Lower leg skin (tissue), 4 donors: ENCODE measurements at places on chromosomes 13 and 19.

DNA sequence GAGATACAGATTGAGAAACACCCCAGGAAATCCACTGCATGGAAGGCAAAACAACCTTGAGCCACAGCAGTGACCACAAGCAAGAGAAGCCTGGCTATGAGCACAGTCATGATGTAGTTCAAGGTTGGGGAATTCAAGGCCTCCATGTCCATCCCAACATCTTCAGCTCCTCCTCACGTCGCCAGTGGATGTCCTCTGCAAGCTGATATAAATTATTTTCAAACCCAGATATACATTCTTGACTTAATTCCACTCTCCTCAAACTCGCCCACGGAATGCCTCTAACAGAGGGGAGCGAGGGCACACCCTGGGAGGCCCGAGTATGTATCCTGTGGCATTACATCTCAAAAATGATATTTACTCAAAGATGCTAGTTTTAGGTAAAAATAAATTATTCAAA is 105.5 kb downstream of the SHISA2 start:
- no peak for DNase-seq

GRCh38 chr13:75717525-75717924 is 81.4 kb downstream of the LMO7 start:
- DNase-seq = no peak

GRCh38 chr19:48982280-48982679 is 10.8 kb downstream of the GYS1 start:
- DNase-seq = no peak

- DNase-seq = no peak
These were observed 5.3 kb downstream of the FGF21 start for GRCh38 chr19:48760504-48761205.

DNA sequence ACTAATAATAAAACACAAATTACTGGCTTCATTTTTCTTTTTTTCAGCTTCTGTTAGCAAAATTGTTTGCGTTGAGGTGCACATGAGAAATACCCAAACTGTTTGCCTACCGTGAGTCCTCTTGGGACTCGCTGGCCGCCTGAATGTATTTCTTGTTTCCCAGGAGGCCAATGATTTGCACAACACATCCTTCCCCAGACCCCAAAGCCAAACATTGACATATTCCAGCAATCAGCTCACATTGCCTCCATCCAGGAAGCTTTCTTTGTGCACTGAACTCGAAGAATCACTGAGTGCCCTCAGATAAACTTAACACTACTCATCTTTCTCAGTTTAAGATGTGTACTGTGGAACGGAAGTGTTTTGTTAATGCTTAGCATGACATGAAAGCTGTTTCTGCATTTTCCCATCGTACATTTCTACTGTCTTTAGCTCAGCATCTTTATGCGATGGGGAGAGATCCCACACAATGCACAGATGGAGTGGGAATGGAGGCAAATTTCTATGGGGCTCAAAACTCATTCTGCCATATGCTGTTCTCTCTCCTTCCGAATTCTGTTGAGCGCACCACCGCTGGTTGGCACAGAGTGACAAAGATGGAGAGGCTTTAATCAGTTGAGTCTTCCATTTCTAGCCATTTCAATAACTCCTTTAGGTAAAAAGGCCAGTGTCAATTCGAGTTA is 399.5 kb downstream of the RFC3 start:
- DNase-seq = no peak

DNA sequence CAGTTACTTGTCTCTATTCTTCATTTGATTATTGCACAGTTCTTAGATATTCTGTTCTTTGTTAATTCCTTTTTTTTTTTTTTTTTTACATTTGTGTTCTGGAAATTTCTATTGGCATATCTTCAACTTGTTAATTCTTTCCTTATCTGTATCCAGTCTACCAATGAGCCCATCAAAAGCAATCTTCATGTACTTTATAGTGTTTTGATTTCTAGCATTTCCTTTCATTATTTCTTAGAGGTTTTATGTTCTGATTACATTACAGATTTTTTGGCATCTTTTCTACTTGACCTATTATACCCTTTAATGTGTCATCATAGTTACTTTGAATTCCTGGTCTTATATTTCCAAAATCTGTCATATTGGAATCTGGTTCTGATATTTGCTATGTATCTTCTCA is 2194.8 kb downstream of the PCDH9 start:
- DNase-seq = no peak

DNA sequence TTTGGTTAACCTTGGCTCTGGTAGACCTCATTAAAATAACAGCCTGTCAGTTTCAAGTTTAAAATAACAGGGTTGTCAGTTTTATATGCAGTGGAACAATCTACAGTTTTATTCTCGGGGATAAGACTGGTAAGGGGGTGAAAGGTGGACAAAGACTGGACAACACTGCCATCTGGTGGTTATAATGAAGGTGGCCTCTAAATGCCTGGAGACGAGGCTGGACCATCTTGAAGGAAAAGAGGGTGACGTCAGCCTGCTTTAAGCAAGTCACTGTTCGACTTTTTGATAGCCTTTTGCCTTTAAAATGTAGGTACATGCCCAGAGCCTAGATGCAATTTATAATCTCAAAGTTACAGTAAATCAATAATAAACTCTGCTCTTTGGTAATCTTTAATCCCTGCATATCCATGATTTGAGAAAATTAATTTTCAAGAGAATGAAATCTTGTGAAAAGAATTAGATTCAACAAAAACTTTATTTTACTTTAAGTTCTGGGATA is 117.0 kb downstream of the DCT start:
- DNase-seq = peak; percentile 53

DNA sequence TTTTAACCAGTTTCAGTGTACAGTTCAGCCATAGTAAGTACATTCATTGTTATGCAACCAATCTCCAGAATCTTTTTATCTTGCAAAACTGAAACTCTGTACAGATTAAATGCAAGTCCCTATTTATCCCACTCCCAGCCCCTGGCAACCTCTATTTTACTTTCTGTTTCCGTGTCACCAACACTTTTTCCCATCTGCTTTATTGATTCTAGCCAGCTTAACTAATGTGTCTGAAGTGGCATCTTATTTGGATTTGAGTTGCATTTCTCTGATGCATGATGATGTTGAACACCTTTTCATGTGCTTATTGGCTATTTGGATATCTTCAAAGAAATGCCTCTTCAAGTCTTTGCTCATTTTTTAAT is 18.9 kb downstream of the SPATA13 start:
- DNase-seq = no peak

- peak; percentile 95 for DNase-seq
These were observed 5.1 kb upstream of the FLT3LG start for GRCh38 chr19:49468746-49469447.
